Eye (tissue), 1 donor: ENCODE measurements at places on chromosomes 3 and 15.

DNA sequence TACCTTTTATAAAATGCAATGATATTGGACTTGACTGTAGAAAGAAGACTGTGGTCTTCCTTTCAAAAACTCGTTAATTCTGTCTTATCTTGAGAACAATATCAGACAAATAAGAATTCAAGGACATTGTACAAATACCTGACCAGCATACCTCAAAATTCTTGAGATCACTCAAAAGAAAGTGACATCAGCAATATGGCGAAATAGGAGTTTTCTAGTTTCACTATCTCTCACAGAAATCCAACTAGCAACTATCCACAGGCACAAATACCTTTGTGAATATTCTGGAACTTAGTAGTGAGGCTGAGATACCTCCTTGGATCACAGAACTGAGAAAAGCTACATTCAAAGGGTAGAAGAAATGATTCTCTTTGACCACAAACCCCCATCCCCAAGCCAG, 419.7 kb downstream of the ZNF385D start:
- DNase-seq = no peak

- DNase-seq = peak; percentile 84
These were observed 170.0 kb downstream of the SEMA6D start for GRCh38 chr15:47887241-47887800.

DNA sequence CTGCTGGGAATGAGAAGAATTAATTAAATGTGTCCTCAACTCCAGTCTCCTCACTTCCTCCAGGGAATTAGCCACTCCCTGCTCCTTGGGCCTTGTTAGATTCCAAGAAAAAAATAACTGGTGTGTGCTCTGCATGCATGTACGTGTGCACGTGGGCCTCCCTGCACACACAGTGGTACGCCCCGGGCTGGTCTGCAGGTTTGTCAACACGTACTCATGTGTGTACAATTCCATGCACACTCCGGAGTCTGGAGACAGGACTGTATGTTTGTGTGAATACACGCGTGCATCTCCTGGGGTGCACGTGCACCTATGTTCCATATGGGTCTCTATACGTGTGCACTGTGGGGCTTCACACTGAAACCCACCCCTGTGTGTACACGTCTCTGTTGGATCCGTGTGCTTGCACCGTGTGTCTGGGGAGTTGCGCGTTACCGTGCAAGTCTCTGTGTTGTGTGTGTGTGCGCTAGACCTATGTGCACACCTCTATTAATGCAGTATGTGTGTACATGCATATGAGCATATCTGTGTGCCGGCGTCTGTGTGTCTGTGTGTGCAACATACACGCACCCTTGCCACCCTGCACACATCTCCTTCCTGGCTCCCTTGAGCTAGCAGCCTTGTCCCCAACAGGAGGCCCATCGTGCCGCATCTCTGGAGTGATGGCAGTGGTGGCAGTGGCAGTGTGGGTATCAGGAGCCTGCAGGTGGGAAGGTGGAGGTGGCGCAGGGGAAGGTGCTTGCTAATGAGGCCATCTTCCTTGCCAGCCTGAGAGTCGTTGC, 210.1 kb downstream of the TBC1D2B start:
- DNase-seq = no peak

GRCh38 chr3:171566803-171567422, 106.7 kb upstream of the TNIK start:
- peak; percentile 74 for DNase-seq

- DNase-seq = peak; percentile 29
These were observed 141.0 kb downstream of the WDR72 start for GRCh38 chr15:53618461-53618860.

- DNase-seq = no peak
These were observed 197.5 kb upstream of the C2CD4B start for GRCh38 chr15:62362608-62363007.
